ENCODE measurements at places on chromosomes 12 and 14. TPM values are rescaled to one million over a fixed set of nuclear protein-coding genes. Genes with fewer than 3 reads are reported as not detected.

HELB gene
- 3.9 TPM for total RNA-seq

TMEM119 gene
- not detected for total RNA-seq

METTL3 gene
- total RNA-seq = 44.5 TPM

NFATC4 gene
- 0.53 TPM for total RNA-seq

CFAP251 gene
- 5.3 TPM for total RNA-seq

NXPH4 gene
- total RNA-seq = 5.1 TPM

CARMIL3 gene
- 0.29 TPM for total RNA-seq

ASB2 gene
- total RNA-seq = 3.8 TPM

BCL2L14 gene
- not detected for total RNA-seq

SVOP gene
- total RNA-seq = not detected

KRT1 gene
- total RNA-seq = not detected

TAS2R14 gene
- total RNA-seq = 1.6 TPM

VRK1 gene
- 45.6 TPM for total RNA-seq

TMPRSS12 gene
- not detected for total RNA-seq

- DNase-seq = no peak
Measured at GRCh38 chr12:11815397-11815796, 165.9 kb downstream of the ETV6 start.

DNA sequence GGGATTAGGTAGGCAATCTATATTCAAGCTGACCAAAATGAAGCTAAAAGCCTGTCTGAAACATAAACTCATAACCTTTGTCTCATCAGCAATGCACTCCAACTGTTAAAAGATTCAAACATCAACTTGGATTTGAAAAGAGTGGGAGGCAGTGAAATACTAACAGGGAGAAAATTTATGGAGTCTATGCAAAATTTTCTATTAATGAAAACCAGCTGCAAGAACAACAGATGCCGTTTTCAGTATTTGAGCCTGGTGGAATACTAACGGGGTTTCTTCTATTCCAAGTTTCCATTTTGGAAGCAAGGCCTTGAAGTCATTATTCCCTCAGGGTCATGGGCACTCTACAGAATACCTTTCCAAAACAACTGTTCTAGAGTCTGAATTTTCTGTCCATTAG, 88.3 kb downstream of the LRP6 start:
- no peak for DNase-seq

DNA sequence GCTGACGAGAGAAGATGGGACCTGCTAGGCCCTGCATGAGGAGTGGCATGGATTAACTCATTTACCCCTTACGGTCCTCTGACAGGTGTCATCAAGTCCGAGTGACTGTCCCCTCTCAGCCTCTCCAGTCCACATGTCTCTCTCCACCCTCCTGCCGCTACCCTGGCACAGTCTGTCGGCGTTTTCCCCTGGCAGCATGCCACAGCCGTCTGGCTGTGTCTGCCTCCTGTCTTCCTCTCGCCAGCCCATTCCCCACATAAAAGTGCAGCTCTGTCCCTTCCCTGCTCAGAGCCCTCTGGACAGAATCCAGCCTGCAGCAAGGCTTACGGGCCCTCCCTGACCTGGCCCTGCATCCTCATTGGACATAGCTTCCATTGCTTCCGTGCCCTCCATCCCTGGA, 45.6 kb downstream of the UBE3B start:
- DNase-seq = no peak

DNA sequence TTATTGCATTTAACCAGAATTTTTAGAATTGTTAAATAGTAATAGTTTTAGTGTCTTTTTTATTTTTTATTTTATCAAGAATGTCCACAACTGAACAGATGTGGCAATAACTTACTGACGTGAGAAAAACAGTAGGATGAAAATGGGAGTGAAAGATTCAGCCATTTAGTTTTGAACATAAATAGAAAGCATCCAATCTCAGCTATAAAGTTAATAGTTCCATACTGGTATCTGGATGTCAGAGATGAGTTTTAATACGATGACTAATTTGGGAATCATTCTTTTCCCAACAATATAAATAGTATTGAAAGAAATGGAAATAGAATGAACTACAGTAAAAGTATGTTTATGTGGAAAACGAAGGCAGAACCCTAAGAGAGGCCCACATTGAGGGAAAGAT, 159.4 kb downstream of the EPS8 start:
- no peak for DNase-seq

- DNase-seq = no peak
Measured at GRCh38 chr12:17456486-17456885, 633.5 kb downstream of the RERGL start.

- DNase-seq = no peak
Measured at GRCh38 chr12:3694673-3695072, 58.2 kb downstream of the CRACR2A start.

GRCh38 chr12:42859612-42860011, 270.1 kb upstream of the PRICKLE1 start:
- DNase-seq = peak; percentile 83

GRCh38 chr12:26317942-26318575, 122.7 kb downstream of the SSPN start:
- no peak for DNase-seq

- DNase-seq = no peak
Measured at GRCh38 chr14:64778104-64778754, 74.0 kb downstream of the PLEKHG3 start.

DNA sequence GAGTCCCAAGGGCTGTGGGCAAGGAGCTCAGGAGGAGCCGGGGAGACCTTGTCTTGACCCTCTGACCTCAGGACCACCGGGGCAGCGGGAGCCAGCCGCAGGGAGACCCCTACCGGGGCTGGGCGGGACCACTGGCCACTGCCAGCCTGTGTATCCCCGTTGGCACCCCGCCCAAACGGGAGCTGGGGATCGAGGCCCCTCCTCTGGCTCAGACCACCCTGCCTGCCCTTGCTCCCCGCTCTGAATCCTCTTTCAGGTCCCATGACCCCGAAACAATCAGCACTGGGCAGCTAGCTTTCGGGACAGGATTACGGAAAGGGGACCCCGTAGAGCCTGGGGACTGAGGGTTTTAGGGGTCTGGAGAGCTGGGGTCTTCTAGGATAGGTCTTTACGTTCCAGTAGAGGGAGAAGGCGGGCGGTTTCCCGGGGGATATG, 1.3 kb downstream of the GLI1 start:
- DNase-seq = no peak

DNA sequence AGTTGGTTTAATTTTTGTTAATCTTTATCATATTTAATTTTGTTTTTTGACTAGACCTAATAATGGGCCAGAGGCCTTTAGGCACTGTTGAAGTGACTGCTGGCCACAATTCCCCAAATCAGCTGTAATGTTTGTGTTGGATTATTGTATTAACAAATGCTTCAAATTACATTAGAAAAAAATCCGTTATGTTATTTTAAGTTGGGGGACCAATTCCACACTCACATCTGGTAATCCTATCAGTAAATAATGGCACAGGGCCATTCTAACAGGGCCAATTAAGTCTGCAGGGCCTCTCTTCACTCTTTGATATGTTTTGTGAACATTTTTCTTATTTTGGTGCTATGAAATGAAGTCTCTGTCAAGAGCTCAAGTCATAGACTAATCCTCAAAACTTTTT, 39.6 kb downstream of the CHST11 start:
- DNase-seq = no peak

DNA sequence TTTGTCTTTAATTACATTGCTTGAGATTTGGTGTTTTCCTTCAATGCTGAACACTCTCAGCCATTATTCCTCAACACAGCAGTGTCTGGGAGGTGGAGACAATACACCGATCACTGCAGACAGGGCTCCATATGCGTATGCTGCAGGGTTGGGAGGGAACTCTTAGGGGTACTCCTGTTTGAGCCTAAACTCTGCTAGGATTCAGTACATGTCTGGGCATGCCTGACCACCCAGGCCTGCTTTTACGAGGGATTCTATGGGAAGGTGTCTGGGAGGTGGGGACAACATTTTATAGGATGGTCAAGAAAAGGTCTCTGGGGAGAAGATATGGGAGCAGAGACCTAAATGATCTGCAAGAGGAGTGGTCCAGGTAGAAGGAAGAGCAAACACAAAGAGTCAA, 34.3 kb downstream of the DHRS2 start:
- no peak for DNase-seq

- DNase-seq = no peak
Measured at GRCh38 chr14:76154539-76155126, 2.9 kb downstream of the GPATCH2L start.

GRCh38 chr12:70185301-70185700, 57.9 kb upstream of the CNOT2 start:
- DNase-seq = no peak

DNA sequence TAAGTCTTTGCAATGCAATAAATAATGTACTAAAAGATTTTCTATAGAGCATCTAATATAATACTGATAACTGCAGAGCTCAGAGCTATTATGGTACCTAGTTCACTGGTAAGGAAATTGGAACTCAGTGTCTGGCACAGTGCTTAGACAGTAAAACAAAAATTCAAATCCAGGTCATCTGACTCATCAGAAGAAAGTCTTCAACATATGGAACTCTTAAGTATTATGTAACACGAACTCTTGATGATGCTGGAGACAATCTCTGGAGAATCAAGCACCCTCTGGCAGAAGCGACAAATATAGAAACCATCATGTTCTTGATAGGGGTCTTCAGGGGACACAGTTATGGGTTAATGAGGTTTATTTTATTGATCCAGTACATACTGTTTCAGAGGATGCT, 37.3 kb upstream of the TRHDE start:
- DNase-seq = no peak

DNA sequence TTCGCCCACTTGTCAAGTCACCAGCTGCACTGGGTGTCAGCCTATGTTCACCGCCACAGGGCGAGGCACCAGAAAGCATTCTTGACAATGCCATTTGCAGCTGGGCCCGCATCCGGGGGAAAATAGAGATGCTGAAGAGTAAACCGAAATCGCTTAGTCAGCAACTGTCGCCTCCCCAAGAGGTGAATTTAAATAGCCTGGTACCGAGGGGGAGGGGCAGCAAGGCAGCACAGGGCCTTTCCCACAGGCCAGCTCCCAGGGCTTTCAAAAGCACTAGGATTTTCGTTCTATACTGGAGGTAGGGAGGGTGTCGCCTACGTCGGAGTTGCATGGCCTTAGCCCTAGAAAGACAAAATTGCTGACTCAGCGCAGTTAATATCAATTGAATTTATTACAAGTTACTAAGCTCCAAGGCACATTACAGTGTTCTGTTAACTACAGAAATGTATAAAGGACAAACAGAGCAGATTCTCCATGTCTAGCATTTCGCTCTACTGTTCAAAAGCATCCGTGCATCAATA, 4.3 kb downstream of the IRF2BPL start:
- no peak for DNase-seq

DNA sequence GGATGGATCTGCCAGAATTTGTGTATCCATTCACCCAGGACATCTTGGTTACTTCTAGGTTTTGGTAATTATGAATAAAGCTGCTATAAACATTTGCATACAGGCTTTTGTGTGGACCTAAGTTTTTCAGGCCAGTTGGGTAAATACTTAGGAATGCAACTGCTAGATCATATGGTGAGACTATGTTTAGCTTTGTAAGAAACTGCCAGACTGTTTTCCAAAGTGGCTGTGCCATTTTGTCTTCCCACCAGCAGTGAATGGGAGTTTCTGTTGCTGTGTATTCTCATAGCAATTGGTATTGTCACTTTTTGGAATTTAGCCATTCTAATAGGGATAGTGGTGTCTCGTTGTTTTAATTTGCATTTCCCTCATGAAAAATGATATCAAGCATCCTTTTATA, 133.0 kb downstream of the KIF26A start:
- no peak for DNase-seq

GRCh38 chr12:9333161-9333560, 125.0 kb upstream of the PZP start:
- DNase-seq = no peak

Data from SK-MEL-5 (cell line).